ENCODE measurements at places on chromosomes 2 and 18. TPM values are rescaled to one million over a fixed set of nuclear protein-coding genes. Genes with fewer than 3 reads are reported as not detected.

DNA sequence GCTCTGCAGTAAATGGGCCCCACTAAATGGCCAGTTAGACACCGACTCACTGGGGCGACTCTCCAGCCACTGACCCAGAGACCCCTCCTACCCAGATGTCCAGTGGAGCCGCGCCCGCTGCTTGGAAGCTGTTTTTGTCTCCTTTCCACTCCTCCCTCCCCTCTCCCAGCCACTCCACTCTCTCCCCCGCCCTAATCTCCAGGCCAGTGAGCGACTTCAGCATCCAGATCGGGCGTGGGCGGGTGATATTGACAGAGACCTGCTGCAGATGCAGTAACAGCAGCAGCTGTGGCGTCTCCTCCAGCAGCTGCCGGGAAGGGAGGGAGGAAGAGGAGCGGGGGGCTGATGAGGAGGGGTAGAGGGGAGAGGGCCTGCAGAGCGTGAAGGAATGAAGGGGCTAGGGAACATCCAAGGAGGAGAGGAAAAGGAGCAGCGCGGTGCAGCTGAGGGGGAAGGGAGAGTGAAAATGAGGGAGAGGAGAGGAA is at the start of gene SCN7A:
SCN7A (minus strand) TSS at position 110 of the 485 bp plus-strand sequence. CDS start 16,553 bp downstream, outside the sequence.
- no peak within 1 kb of the TSS for H3K4me3 ChIP-seq
- peaks cover 8% of the 10 kb centered on the region for H3K27me3 ChIP-seq
- DNase-seq = peak; percentile 36
- H3K4me1 ChIP-seq = no peaks in the 10 kb centered on the region
- H3K27ac ChIP-seq = no peak within 1 kb of the TSS

DNA sequence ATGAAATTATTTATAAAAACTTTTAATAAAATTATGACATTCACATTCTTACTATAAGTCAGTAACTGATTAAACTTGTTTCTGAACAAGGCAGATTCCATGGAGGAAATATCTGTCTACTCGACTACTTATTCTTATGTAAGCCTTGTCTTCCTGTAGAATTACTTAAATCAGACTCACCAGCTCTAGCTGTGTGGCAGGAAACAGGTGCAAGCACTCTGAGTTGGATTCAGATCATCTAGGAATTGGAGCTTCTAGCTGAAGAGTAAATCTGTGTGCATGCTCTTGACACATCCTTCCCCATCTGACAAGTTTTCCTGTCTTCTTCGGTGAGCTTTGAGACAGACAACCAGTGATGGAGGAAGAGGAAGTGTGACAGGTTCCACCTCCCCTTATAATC is 284.7 kb downstream of the TRIB2 start:
- H3K27ac ChIP-seq = no peak overlapping the region
- H3K4me1 ChIP-seq = peaks cover 2% of the 10 kb centered on the region
- no peaks in the 10 kb centered on the region for H3K36me3 ChIP-seq
- H3K27me3 ChIP-seq = no peaks in the 10 kb centered on the region

GRCh38 chr2:127625572-127625951 is 20.4 kb upstream of the GPR17 start:
- no peak overlapping the region for H3K27ac ChIP-seq
- H3K36me3 ChIP-seq = no peaks in the 10 kb centered on the region
- DNase-seq = no peak
- H3K4me1 ChIP-seq = no peaks in the 10 kb centered on the region
- no peaks in the 10 kb centered on the region for H3K27me3 ChIP-seq
- H3K4me3 ChIP-seq = no peak overlapping the region

GRCh38 chr2:125526093-125526492 is 1129.9 kb upstream of the GYPC start:
- DNase-seq = no peak
- no peaks in the 10 kb centered on the region for H3K27me3 ChIP-seq
- no peak overlapping the region for H3K27ac ChIP-seq
- no peak overlapping the region for H3K4me3 ChIP-seq

- H3K4me1 ChIP-seq = peaks cover 16% of the 10 kb centered on the region
- peaks cover 22% of the 10 kb centered on the region for H3K36me3 ChIP-seq
- no peak overlapping the region for H3K27ac ChIP-seq
- no peaks in the 10 kb centered on the region for H3K27me3 ChIP-seq
- no peak overlapping the region for H3K4me3 ChIP-seq
Observed at GRCh38 chr2:43402002-43402401, 175.6 kb upstream of the ZFP36L2 start.

DNA sequence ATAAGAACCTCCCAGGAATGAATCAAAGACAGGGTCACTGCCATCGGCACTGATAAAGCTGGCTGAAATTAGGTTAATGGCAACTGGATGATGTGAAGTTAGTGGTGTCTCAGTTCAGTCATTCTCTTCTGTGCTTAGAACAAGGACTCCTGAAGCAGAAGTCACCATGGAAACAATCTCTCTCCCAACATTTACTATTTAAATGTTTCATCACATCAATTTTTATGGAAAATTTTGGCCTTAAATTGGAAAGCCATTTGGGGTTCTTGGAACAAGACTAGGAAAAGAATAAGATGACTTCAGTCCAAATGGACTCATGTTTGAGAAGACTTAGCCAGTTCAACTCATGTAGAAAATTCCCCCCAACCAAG is 15.5 kb upstream of the ARL5A start:
- no peak for DNase-seq
- peaks cover 8% of the 10 kb centered on the region for H3K4me1 ChIP-seq
- no peak overlapping the region for H3K4me3 ChIP-seq
- no peaks in the 10 kb centered on the region for H3K36me3 ChIP-seq

DNA sequence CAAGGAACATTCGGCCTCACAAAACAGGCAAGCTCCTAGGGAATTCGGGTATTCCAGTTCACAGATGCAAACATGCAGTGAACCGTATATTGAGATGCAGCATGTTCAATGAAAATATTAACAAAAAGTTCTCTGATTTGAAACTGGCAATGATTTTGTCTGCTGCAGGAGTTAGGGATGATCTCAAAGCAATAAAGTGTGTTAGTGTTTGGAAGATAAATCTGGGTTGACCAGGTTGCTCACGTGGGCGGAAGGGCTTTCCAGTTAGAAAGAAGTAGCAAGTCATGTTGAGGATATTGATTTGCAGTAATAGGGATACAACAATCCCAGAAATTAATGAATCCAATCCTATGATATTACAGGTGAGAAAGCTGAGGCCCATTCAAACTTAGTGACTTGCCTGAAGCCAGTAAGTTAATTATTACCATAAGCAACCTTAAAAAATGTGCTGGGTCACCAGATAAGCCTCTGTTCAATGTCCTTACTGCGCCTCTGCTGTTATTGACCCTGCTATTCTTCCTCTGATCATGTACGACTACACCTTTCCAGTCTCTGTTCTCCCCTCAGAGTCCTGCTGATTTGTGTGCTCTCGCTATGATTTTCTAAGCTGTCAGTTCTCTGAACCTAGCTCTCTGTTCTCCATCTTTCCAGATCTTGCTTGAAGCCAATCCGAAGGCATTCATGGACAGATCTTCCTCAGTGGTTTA is 370.8 kb downstream of the DSEL start:
- H3K4me3 ChIP-seq = no peak overlapping the region
- H3K27me3 ChIP-seq = no peaks in the 10 kb centered on the region
- H3K27ac ChIP-seq = no peak overlapping the region
- no peaks in the 10 kb centered on the region for H3K4me1 ChIP-seq
- no peak for DNase-seq

DNA sequence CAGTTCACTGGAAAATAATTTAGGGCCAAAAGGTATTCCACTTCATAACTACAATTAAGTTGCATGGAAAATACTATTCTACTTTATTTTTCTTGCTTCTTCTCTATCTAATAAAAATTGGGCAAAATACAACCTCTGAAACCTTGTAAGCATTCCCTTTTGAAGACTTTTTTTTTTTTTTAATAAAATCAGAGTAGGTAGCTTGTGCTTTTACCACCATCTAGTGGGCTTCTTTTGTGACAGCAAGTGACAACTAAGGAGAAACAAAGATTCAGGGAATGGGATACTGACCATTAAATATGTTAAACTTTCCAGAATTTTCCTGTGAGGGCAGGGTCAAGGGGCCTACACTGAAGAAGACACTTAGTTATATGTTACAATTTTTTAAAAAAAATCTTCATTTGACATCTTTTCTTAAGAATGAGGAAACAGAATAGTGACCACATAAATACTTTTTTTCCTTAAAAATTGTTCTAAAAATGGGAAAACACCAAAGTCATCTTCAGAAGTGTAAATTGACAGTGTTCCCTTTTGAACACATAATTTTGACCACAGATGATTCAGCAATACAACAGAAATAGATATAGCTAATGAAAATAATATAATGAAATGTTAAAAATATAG is 1183.2 kb upstream of the ACVR2A start:
- H3K4me1 ChIP-seq = no peaks in the 10 kb centered on the region
- H3K4me3 ChIP-seq = no peak overlapping the region
- no peaks in the 10 kb centered on the region for H3K36me3 ChIP-seq
- H3K27ac ChIP-seq = no peak overlapping the region
- no peak for DNase-seq
- H3K27me3 ChIP-seq = no peaks in the 10 kb centered on the region

DNA sequence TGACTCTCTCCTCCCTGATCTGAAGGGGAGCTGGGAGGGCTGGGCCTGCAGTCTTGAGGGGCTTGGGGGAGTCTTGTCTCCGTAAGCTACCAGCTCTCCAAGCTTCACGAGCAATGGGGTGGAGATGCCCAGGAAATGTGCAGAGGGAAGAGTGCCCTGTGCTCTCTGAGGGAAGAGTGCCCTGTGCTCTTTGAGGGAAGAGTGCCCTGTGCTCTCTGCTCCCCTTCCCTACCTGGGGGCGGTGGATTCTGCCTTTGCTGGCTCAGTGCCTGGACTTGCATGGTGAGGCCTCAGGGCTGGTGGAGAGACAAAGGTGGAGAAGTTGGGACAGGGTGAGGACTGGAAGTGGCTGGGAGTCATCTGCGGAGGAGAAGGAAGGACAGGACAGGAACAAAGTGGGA is 72.7 kb downstream of the TWIST2 start:
- no peak for DNase-seq
- no peak overlapping the region for H3K4me3 ChIP-seq
- no peaks in the 10 kb centered on the region for H3K36me3 ChIP-seq
- H3K27me3 ChIP-seq = peaks cover 7% of the 10 kb centered on the region
- H3K4me1 ChIP-seq = no peaks in the 10 kb centered on the region

- no peaks in the 10 kb centered on the region for H3K36me3 ChIP-seq
- no peak overlapping the region for H3K27ac ChIP-seq
- peaks cover 14% of the 10 kb centered on the region for H3K27me3 ChIP-seq
- H3K4me1 ChIP-seq = no peaks in the 10 kb centered on the region
Observed at GRCh38 chr2:70797506-70797905, 7.1 kb upstream of the FIGLA start.

DNA sequence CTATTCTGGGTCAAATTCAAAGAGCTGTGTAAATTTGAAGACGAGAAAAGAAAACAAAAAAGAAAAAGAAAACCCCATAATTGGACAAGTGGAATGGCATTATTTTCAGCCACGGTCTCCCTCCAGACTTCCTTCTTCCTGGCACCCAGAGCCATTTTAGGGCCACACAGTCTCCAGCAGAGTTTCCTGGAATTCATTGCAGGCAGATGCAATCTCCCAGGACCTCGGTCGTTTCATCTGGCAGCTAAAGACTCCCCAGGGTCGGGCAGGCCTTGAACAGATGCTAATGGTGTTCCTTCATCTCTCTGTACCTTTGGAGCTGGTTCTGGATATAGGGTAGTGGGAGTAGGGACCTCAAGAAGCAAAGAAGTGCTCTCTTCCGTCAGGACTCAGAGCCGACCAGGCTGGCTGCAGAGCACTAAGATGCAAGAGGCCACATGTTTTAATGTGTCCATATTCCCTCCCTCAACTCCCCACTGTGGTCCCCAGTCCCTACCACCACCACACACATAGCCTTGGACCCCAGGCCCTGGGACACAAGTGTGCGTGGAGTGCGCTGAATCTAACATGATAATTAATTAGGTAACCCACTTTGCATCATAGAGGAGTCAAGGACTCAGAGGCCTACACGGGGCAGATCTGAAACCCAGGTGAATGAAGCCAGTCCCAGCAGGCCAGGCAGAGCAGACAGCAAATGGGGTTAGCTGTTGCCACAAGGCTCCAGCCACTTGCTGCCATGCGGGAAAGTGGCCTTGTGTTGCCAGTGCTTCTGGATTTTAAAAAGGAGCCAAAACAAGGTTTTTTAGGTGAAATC is 109.3 kb upstream of the ATL2 start:
- no peaks in the 10 kb centered on the region for H3K36me3 ChIP-seq
- H3K4me1 ChIP-seq = no peaks in the 10 kb centered on the region

- peaks cover 2% of the 10 kb centered on the region for H3K27me3 ChIP-seq
- H3K27ac ChIP-seq = no peak overlapping the region
- no peak overlapping the region for H3K4me3 ChIP-seq
- DNase-seq = no peak
- no peaks in the 10 kb centered on the region for H3K36me3 ChIP-seq
Observed at GRCh38 chr2:192277494-192278109, 82.9 kb upstream of the TMEFF2 start.

- H3K4me1 ChIP-seq = no peaks in the 10 kb centered on the region
- peaks cover 13% of the 10 kb centered on the region for H3K27me3 ChIP-seq
- H3K27ac ChIP-seq = no peak overlapping the region
- H3K36me3 ChIP-seq = no peaks in the 10 kb centered on the region
- no peak overlapping the region for H3K4me3 ChIP-seq
- DNase-seq = no peak
Observed at GRCh38 chr2:126935774-126936173, 37.1 kb downstream of the TEX51 start.

GRCh38 chr18:48996901-48997463 is 46.2 kb upstream of the SMAD7 start:
- no peak overlapping the region for H3K27ac ChIP-seq
- DNase-seq = no peak
- H3K27me3 ChIP-seq = peaks cover 1% of the 10 kb centered on the region
- H3K36me3 ChIP-seq = no peaks in the 10 kb centered on the region

GRCh38 chr2:57947398-57947797 is 99.2 kb upstream of the VRK2 start:
- no peak overlapping the region for H3K27ac ChIP-seq
- H3K27me3 ChIP-seq = no peaks in the 10 kb centered on the region
- no peaks in the 10 kb centered on the region for H3K4me1 ChIP-seq
- no peak overlapping the region for H3K4me3 ChIP-seq

DNA sequence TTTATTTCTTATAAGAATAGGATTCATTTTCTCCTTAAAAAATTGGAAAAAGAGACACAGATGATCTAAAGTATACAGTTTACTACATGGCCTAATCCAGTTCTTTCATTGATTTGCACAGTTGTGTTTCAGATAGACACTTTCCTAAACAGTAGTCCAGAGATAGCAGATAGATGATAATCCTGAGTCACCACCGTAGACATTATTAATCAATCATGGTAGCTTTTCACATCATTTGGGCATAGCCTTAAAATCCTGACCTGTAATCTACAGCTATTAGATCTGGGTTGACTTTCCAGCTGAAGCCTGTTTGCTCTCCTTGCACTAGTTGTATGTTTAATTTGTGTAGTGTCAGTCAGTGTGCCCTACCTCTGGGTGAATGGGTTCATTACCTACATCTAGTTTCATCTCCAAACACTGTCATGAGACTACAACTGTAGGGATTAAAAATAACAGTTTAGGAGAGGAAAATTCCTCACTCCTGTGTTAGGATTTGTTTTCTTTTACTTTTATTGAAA is 14.1 kb downstream of the C18orf63 start:
- no peak overlapping the region for H3K4me3 ChIP-seq
- H3K4me1 ChIP-seq = no peaks in the 10 kb centered on the region
- DNase-seq = no peak
- H3K36me3 ChIP-seq = no peaks in the 10 kb centered on the region
- peaks cover 4% of the 10 kb centered on the region for H3K27me3 ChIP-seq

- H3K4me1 ChIP-seq = peaks cover 27% of the 10 kb centered on the region
- H3K36me3 ChIP-seq = no peaks in the 10 kb centered on the region
- peak overlapping the region; percentile 35 for H3K4me3 ChIP-seq
- DNase-seq = peak; percentile 79
- H3K27ac ChIP-seq = peak overlapping the region; percentile 93
- H3K27me3 ChIP-seq = peaks cover 10% of the 10 kb centered on the region
Observed at GRCh38 chr18:44758861-44759631, 78.4 kb downstream of the SETBP1 start.

PKDCC gene
- not detected for total RNA-seq

SMAD2 gene
- 178 TPM for total RNA-seq

SLC9A2 gene
- 0.07 TPM for total RNA-seq

ATP5F1A gene
- total RNA-seq = 515 TPM

MROH2A gene
- total RNA-seq = not detected

WDR54 gene
- total RNA-seq = 103 TPM
